ENCODE measurements at places on chromosomes 11 and 22.

DNA sequence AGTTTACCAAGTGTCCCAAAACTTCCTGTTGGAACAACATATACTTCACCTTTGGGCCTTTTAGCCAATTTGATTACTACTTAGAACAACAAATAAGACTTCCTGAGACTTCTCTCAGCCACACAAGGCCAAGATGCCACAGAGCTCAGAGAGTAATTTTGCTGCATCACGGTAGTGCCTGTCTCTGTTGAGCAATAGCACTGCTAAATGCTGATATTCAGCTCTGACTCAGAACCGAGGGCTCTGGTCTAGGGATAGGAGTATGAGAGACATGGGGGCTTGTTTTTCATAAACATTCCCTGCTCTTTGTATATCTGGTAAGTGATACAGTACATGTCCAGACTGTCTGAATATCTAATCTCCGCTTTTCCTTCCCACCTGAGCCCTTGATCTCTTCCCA lies 260.4 kb upstream of the ARHGAP20 start:
- DNase-seq: no peak

DNA sequence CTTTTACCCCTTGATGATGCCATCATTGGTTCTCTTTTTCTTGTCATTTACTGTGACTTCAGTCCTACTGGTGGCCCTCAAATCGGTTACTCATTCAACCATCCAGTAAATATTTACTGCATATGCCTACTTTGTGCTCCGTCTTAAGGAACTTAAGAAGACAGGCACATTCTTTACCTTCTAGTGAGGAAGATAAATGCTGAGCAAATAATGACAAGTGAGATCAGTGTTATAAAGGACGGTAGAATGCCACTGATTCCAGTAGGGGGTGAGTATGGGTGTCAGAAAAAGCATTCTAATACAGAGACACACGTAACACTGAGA lies 1.6 kb downstream of the ANKRD42 start:
- DNase-seq: no peak

GRCh38 chr11:73152861-73153483 lies 10.9 kb upstream of the FCHSD2 start:
- DNase-seq: no peak

GRCh38 chr11:126305699-126306098 lies 1.8 kb downstream of the DCPS start:
- DNase-seq: no peak

DNA sequence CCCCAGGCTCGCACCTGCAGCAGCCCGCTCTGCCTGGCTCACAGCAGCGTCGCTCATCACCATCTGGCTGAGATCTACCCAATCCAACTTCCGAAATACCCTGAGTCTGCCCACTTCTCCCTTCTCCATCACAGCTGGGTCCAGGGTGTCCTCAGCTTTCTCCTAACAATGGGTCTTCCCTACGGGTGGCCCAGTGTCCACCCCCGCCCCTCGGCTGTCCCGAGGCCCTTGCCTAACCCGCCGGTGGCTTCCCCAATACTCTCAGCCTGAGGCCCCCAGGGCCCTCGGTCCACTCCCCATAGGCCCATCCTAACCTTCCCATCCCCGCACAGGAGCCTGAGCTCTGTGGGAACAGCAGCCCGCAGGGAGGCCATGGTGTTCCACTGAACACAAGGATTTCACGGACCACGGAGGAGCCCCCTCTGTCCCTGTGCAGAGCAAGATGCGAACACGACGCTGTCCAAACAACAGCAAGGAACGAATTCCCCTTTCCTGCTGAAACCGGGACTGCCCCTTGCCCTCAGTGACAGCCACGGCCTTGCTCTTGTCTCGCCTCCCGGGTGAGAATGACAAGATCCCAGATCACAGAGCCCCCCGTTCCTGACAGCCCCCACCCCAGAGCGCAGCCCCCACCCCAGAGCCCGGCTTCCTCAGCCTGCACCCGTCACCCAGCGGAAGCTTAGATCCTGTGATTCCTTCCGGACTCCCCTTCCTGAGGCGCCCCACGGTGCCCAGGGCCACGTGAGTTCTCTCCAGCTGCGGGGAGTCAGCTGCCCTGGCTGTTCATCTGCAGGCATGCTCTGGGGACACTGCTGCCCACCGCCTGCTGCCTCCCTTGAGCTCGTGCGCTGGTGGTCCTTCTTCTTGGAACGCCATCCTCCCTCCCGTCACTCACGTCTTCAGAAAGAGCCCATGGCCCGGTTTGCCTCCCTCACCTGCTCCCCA lies 48.8 kb upstream of the CARS1 start:
- DNase-seq: no peak

- DNase-seq: no peak
Observed at GRCh38 chr22:20514658-20515406, 7.4 kb downstream of the MED15 start.

DNA sequence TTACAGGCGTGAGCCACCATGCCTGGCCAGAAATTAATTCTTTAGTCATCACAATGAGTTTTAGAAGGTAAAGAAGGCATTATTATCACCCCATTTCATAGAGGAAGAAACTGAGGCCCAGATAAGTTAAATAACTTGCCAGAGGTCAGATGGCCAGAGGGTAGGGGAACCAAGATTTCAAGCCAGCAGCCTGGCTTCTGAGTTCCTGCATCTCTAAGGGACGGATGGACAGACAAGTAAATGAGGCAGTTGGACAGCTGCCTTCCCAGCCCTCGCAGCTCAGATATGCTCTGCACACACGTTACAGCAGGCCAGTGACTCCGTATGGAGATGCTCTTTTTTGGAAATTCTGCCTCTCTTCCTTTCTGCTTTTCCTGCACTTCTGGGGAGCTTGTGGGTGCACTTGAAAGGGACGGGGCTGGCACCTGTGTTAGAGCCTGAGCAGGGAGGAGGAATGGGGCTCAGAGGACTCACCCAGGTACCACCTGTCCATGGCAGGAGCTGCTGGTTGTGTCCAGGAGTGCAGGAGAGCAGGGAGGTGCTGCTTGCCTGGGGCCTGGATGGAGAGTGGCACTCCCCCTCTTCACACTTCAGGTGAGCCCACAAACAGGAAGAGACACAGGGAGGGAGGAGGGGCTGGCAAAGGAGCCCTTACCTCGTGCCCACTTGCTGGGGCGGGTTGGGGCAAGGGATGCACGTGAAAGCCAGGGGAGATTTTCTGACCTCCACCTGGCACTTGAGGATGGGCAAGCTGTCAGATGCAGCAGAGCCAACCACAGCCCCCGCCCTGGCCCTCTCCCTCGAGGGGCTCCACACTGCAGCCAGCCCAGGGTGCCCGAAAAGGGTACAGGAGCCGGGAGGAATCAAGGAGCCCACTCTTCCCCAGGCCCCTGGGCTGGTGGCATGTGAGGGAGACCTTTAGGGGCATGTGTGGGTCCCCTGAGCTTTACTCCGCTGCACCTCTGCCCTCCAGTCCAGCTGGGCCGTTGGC lies 3.3 kb upstream of the FXYD2 start:
- DNase-seq: no peak

GRCh38 chr11:126322996-126323395 lies 19.1 kb downstream of the DCPS start:
- DNase-seq: no peak

DNA sequence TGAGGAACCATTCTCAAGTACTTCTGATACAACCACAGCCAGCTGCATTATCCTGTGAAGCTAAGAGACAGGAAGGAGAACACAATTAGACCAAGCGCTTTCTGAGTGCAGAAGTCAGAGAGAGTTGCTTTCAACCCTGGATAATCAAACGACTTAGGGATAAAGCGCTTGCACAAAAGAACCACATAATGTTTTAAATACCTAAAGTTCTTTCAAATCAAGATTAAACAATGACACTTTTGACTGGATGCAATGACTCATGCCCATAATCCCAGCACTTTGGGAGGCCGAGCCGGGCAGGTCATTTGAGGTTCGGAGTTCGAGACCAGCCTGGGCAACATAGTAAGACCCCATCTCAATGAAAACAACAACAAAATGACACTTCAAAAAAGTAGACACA lies 145.1 kb downstream of the SWAP70 start:
- DNase-seq: peak; percentile 25

All from NT2/D1 (cell line).